ENCODE measurements at places on chromosomes 4 and X.
A peak's percentile ranks its signal among the peaks of the same experiment; 100 is the strongest.

DNA sequence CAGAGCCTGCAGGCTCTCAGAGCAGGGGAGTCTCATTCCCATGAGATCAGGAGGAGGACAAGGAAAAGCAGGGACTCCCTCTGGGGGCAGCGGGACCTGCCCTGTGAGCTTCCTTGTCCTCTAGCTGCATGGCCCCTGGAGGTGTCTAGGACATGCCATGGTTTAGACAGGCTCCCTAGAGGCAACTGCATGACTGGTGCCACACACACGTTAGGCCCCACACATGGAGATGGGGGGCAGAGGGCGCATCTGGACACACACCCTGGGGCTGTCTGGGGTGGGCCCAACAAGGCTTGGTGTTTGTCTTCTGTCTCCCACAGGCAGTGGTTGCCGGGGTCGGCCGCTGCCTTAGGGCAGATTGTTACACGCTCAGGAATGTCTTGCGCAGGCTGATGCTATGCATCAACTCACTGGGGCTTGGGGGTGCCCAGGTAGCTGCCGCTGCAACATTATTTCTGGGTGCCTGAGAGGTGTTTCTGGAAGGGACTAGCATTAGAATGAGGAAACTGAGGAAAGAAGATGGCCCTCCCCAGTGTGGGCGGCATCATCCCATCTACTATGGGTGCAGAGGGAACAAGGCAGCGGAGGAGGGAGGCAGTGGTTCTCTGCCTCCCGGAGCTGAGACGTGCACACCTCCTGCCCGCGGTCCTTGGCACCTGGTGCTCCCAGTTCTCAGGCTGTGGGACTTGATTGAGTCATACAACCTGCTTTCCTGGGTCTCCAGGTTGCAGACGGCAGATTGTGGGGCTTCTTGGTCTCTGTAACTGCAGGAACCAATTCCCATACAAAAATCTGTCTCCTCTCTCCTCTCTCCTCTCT, 32.1 kb upstream of the GPR78 start:
- DNase-seq: no peak

DNA sequence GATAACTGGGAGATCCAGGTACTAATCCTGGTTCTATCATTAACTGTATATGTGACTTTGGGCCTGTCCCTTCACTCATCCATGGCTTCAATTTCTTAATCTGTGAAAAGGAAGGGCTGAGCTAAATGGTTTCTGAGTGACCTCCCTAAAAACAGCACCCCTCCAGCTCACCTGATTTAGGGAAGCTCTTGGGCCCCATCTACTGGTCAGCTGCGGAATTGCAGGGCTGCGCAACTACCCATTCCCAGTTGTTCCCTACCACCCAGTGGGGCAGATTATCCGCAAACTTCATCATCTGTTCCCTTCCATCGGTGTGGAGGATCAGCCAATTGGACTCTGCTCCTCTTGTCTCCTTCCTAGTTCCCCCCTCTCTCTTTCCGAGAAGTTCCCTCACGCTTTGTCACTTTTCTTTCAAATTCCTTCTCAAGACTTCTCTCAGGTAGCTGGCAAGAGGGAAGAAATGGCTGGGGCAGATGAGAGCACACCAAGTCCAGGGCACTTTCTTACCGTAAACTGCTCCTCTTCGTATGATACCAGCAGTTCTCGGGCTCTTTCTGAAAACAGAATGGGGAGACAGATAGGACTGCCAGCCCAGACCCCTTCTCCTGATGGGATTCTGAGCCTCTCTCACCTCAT, 5.8 kb downstream of the LAS1L start:
- peak; percentile 40 for DNase-seq

DNA sequence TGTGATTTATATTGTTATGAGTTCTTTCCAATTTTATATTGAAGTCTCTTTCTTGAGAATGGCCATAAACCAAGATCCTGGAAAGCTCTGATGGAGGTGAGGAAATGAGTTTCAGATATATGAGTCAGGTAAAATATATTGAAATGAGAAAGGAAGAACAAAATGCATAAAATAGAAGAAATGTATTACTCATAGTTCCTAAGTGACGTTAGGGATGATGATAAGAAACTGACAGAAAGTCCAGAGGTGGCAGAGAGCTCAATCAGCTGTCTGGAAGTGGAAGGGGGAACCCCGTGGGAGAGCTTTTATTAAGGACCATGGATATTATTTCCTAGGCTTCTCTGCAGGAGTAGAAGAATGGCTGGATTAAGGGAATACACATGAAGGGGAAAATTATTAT, 24.6 kb downstream of the UGT2B7 start:
- no peak for DNase-seq

DNA sequence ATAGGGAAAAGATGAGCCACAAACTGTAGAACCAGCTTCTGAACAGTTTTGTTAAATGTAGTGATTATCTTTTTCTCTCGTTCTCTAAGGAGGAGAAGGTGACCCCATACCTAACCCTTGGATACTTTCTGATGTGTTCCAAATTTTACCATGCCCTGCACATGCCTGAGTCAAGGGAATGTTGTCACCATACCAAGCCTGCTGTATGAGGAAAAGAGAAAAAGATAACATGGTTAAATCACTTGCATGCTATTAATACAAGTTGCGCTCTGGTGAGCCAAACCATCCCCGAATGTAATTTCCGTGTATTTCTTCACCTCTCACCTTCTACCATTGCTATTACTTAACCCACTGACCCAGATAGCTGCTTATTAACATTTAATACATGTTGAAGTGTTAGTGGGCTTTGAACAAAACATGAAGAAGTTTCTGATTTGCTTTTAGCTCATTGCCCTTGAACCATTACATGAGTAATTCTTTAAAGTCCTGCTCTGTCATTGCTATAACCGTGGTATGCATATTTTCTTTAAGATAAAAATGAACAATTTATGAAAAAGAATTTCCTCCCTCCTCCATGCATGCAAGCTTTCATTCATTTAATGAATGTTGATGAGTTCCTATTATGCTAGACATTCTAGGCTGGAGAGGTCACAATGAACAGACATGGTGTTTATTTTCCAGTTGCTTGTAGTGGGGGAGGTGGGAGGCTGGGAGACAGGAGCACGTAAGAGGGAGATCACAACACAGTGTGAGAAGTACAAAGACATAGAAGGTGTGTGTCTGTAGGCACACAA, 13.6 kb upstream of the KIT start:
- no peak for DNase-seq

DNA sequence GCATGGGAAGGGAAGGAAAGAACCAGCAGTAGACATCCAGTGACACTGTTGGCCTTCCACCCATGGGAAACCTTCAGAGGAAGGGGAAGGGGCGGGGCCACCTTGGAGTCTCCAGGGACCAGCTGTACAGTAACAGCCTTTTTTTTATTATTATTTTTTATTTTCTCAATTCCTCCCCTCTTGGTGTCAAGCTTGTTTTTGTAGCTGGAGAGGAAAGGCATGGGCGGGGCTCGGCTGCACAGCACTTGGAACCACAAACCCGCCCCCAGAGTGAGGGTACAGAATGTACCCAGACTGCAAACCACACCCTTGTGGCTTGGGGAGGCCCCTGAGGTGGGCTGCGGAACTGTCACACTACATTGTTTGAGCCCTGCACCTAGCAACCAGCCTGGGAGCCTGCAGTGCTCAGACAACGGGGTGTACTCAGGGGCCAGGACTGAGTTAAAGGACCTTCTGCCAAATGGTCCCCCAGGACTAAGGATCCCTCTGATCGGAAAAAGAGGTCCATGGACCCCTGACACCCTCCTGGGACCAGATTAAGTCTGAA, 45.7 kb downstream of the PRPS1 start:
- peak; percentile 78 for DNase-seq

GRCh38 chr4:86449746-86450588, 90.1 kb upstream of the MAPK10 start:
- no peak for DNase-seq

DNA sequence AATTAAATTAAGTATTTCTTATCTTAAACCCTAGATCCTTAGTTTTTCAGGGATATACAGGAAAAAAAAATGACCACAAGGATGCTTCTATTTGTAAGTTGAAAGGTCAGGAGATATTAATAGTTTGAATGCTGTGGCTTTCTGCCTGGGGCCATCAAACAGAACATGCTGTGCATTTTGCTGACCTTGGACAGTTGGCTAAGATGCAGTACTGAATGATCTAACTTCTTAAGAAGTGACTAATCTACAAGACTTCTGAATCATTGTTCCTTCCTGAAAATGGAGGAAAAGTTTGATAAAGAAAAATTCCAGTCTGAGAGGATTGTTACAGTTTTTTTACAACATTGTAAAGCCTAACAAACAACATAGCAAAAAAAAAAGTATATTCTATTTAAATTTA, 237.8 kb upstream of the JADE1 start:
- DNase-seq: no peak

DNA sequence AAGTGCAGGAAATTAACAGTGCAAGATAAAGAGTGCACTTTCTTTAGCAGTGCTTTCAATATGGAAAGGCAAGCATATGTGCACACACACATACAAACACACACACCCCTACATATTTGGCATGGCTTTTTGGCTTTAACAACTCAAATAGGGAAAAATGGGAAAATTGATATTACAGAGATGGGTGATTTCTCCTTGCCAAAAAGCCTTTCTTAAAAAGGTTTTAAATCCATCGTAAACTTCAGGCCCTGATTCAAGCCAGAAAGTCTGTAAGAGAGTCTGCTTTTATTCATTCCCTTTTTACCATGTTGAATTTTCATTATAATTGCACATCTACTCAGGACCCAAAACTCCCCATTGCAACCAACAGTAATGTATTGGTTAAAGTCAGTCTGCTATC, 612.0 kb upstream of the ACTRT1 start:
- no peak for DNase-seq

All from effector CD8-positive, alpha-beta T cell (primary cell).